Glutamatergic neuron (in vitro differentiated cells): ENCODE measurements at places on chromosomes 4 and X. TPM values are rescaled to one million over a fixed set of nuclear protein-coding genes. Genes with fewer than 3 reads are reported as not detected.

DNA sequence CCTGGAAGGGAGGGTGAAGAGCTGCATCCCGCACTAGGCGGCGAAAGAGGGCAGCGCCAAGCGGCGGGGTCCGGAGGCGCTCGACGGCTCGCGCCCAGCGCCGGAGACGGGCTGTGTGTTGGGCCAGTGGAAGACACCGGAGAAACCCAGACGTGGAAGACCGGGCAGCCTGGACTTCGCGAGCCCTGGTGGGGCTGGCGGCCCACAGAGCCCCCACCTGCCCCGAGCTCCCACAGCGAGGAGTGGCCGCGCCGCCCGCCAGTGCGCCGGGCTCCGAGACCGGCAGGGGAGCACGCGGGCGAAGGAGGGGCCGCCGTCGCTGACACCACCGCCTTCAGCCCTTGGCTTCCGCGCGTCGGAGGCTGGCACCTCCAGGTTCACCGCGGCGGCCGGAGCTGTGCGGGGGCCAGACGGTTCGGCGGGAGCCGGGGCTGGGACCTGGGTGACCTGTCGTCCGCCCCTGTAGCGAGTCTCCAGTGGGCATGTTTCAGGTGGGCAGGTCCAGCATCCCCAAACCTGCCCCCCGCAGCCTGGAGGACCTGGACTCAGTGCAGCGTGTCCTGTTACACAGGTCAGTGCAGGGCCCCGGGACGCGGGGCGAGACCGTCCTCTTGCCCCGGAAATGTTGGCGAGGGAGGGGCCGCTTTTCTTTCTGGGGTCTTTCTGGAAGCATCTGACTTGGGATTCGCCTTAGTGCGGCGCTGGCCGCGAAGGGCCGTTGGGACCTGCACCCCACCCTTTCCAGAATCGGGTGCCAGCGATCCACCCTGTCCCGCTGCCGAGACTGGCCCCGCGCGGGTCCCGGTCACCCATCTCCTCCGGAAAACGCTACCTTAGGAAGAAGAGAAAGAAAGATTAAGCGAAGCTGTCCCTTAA is 9.6 kb upstream of the INTU start:
- no peak overlapping the region for H3K27ac ChIP-seq
- peak overlapping the region; percentile 85 for H3K4me3 ChIP-seq
- H3K36me3 ChIP-seq: no peaks in the 10 kb centered on the region
- H3K4me1 ChIP-seq: no peaks in the 10 kb centered on the region
- H3K27me3 ChIP-seq: peaks cover 2% of the 10 kb centered on the region

DNA sequence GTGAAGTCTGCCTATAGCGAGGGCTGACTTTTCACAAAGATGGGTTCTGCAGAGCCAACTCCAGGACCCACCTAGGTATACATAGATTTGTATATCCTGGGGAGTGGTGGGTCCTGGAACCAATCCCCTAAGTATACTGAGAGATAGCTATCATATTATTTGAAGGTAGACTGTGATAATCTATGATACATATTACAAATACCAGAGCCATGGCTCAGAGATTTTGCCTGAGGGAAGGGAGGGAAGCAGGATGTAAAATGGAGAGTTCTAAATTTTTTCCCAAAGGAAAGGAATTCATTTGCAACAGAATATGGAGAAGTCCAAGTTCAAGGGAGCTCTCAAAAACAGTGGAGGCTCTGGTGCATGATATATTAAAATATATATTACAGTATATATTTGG is 7.2 kb downstream of the TCEAL3 start:
- peaks cover 4% of the 10 kb centered on the region for H3K4me1 ChIP-seq
- no peak overlapping the region for H3K27ac ChIP-seq
- no peaks in the 10 kb centered on the region for H3K36me3 ChIP-seq
- no peak for DNase-seq
- H3K4me3 ChIP-seq: no peak overlapping the region

DNA sequence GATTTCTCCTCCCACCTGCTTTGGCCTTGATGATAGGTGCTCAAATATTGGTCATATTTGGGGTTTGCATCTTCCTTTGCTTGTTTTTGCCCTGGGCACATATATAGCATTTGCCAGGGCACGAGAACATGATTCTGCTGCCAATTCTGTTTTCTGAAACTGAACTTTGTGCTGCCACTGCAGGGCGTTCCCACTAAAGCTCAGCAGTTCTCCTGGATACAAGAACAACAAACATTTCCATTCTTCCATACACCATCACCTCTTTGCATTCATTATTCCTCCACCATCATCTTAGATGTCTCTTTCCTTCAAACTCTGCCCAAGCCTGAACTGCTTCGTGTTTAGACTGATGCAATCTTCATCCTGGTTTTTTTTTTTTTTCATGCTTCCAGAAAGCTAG is 36.3 kb upstream of the GATB start:
- no peaks in the 10 kb centered on the region for H3K4me1 ChIP-seq
- no peak overlapping the region for H3K27ac ChIP-seq
- no peak for DNase-seq
- H3K27me3 ChIP-seq: no peaks in the 10 kb centered on the region

DNA sequence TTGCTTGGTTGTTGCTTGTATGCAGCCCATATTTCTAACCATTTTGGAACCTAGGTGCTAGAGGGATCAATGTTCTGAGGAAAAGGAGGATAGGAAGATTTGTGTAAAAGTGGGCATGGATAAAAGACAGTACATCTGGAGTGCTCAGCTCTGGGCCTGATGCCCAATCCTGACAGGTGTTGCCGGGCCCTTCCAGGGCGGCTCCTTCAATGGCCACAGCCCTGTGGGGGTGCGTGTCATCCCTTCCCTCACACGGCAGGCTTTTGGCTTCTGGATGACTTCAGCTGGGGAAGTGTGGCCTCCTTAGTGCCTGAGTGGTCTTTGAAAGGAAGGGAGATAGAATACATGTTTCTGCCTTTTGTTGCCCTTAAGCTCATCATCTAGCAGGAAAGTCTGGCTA is 47.2 kb downstream of the NELFA start:
- H3K4me3 ChIP-seq: no peak overlapping the region
- H3K27ac ChIP-seq: no peak overlapping the region
- peaks cover 13% of the 10 kb centered on the region for H3K36me3 ChIP-seq
- peaks cover 11% of the 10 kb centered on the region for H3K4me1 ChIP-seq
- no peak for DNase-seq
- H3K27me3 ChIP-seq: no peaks in the 10 kb centered on the region

DNA sequence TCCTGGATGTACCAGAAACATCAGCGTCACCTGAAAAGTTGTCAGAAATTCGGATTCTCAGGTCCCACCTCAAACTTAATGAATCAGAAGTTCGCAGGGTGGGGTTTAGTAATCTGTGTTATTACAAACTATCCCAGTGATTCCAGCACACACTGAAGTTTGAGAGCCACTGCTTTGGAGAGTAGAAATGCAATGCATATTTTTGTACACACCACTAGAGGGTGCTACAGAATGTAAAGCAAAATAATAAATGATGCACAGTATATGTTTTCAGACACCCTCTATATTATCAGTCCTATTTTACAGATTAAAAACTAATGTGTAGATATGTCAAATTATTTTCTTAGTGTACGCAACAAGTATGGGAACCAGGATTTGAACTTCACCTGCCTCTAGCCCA is 2.4 kb upstream of the MORF4L2 start:
- H3K27ac ChIP-seq: no peak overlapping the region
- H3K4me1 ChIP-seq: no peaks in the 10 kb centered on the region
- peaks cover 1% of the 10 kb centered on the region for H3K27me3 ChIP-seq

GRCh38 chr4:37793562-37793961 is 32.9 kb upstream of the PGM2 start:
- no peak for DNase-seq
- no peak overlapping the region for H3K27ac ChIP-seq
- no peaks in the 10 kb centered on the region for H3K27me3 ChIP-seq
- peaks cover 8% of the 10 kb centered on the region for H3K36me3 ChIP-seq
- no peak overlapping the region for H3K4me3 ChIP-seq

- DNase-seq: no peak
- no peaks in the 10 kb centered on the region for H3K4me1 ChIP-seq
- H3K27ac ChIP-seq: no peak overlapping the region
- no peak overlapping the region for H3K4me3 ChIP-seq
- no peaks in the 10 kb centered on the region for H3K27me3 ChIP-seq
These were observed 548.3 kb upstream of the SLIT2 start for GRCh38 chr4:19703391-19703790.

GRCh38 chr4:78766650-78767049 is 9.5 kb upstream of the BMP2K start:
- no peaks in the 10 kb centered on the region for H3K36me3 ChIP-seq
- no peak overlapping the region for H3K27ac ChIP-seq
- H3K4me1 ChIP-seq: no peaks in the 10 kb centered on the region
- DNase-seq: no peak
- no peak overlapping the region for H3K4me3 ChIP-seq

Gene TCEAL5
- 8.7 TPM for total RNA-seq

- no peaks in the 10 kb centered on the region for H3K36me3 ChIP-seq
- no peak overlapping the region for H3K4me3 ChIP-seq
- DNase-seq: peak; percentile 22
- H3K4me1 ChIP-seq: no peaks in the 10 kb centered on the region
- H3K27me3 ChIP-seq: no peaks in the 10 kb centered on the region
These were observed 78.7 kb upstream of the DCLK2 start for GRCh38 chr4:149999485-150000074.

- H3K36me3 ChIP-seq: no peaks in the 10 kb centered on the region
- no peak overlapping the region for H3K4me3 ChIP-seq
- no peaks in the 10 kb centered on the region for H3K27me3 ChIP-seq
- H3K4me1 ChIP-seq: no peaks in the 10 kb centered on the region
- no peak for DNase-seq
These were observed 308.7 kb downstream of the PDGFC start for GRCh38 chr4:156662921-156663320.

DNA sequence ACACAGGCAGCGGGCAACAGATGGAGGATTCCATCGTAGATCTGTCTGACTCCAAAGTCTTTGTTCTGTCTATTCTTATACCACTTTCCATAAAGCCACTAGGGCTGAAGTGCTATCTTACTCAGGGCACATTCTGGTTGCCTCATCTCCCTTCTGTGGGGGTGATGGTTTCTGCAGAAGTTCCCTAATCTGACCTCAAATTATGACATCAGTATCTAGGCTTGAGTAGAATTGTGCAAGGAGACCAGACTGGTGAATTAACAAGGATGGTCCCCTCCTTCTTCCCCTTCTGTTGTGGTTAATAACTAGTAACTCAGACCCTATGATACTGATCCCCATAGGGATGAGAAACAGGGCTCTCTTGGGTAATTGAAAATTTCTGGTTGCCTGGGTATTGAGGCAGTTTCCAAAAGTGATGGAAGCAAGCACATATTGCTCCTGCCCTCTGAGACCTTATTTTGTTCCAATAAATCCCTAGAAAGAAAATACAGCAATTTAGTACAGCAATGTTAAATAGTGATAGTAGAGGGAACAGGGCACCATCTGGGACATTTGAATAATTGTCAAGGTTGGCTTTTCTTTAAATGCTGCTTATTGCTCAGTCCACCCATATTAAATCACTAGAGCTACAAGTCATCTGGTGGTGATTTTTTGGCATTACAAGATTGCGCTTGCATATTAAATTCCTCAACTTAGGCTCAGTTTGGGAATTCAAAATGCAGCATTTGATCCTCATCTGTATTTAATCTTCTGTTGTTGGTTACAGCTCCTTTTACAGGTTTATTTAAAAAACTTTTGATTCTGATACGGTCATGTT is 57.3 kb upstream of the AP1S2 start:
- H3K4me1 ChIP-seq: peaks cover 24% of the 10 kb centered on the region
- no peak overlapping the region for H3K4me3 ChIP-seq
- H3K36me3 ChIP-seq: no peaks in the 10 kb centered on the region
- DNase-seq: no peak
- peaks cover 9% of the 10 kb centered on the region for H3K27me3 ChIP-seq

GRCh38 chrX:67544281-67545035 is 637 bp downstream of the AR start:
- H3K4me3 ChIP-seq: peak overlapping the region; percentile 85
- H3K27ac ChIP-seq: no peak overlapping the region
- H3K27me3 ChIP-seq: peaks cover 4% of the 10 kb centered on the region
- no peaks in the 10 kb centered on the region for H3K36me3 ChIP-seq
- H3K4me1 ChIP-seq: peaks cover 3% of the 10 kb centered on the region
